ENCODE measurements at places on chromosomes 5 and 9. TPM values are rescaled to one million over a fixed set of nuclear protein-coding genes. Genes with fewer than 3 reads are reported as not detected.

The NAA35 gene
- total RNA-seq: 15.3 TPM

The TAF11L10 gene
- total RNA-seq: not detected

The WDR38 gene
- total RNA-seq: 0.14 TPM

The ABO gene
- total RNA-seq: 0.14 TPM

The GGTA1 gene
- 7.9 TPM for total RNA-seq

The TMEM174 gene
- total RNA-seq: not detected

The SPINK4 gene
- 0.38 TPM for total RNA-seq

The GSN gene
- 138 TPM for total RNA-seq
